ENCODE measurements at places on chromosomes 5 and 9. TPM values are rescaled to one million over a fixed set of nuclear protein-coding genes. Genes with fewer than 3 reads are reported as not detected.

GRCh38 chr9:129336601-129337331 lies 158.7 kb upstream of the IER5L start:
- peak; percentile 52 for DNase-seq

ZFP2 gene
- 1.1 TPM for total RNA-seq

- DNase-seq: no peak
Measured at GRCh38 chr5:71912021-71912420, 192.9 kb downstream of the CARTPT start.

PLEKHG4B gene
- total RNA-seq: 0.36 TPM

DNA sequence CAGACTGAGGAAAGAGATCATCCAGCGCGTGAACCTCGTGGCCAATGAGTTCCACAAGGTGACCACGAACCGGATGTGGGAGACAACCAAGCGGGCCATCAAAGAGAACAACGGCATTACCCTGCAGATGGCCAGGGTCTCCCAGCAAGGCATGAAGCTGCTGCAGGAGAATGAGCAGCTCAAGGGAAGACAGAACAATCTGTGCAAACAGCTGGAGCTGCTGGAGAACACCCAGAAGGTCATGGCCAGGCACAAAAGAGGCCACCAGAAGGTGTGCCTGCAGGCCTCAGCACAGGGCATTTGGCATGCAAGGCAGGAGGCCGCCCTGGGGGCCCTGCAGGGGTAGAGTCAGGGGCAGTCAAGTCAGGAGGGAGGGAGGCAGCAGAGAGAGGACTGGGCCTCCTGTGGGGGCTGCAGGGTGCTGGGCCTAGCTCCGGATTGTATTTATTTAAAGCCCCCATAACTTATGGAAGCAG lies 4.2 kb downstream of the PTRH1 start:
- DNase-seq: no peak

LPAR1 gene
- total RNA-seq: 44.9 TPM

GRCh38 chr9:111904026-111904425 lies 7.4 kb downstream of the UGCG start:
- no peak for DNase-seq

PCDHB11 gene
- total RNA-seq: 1.3 TPM

GRCh38 chr5:88923623-88924329 lies 40.8 kb upstream of the MEF2C start:
- DNase-seq: no peak

- DNase-seq: no peak
Measured at GRCh38 chr9:755454-756381, 85.8 kb upstream of the DMRT1 start.

- DNase-seq: no peak
Measured at GRCh38 chr5:324736-325612, 3.5 kb downstream of the AHRR start.

GRCh38 chr5:179304871-179305270 lies 40.4 kb downstream of the ADAMTS2 start:
- DNase-seq: no peak

GRCh38 chr9:127140181-127140580 lies 17.7 kb upstream of the ANGPTL2 start:
- no peak for DNase-seq

DNA sequence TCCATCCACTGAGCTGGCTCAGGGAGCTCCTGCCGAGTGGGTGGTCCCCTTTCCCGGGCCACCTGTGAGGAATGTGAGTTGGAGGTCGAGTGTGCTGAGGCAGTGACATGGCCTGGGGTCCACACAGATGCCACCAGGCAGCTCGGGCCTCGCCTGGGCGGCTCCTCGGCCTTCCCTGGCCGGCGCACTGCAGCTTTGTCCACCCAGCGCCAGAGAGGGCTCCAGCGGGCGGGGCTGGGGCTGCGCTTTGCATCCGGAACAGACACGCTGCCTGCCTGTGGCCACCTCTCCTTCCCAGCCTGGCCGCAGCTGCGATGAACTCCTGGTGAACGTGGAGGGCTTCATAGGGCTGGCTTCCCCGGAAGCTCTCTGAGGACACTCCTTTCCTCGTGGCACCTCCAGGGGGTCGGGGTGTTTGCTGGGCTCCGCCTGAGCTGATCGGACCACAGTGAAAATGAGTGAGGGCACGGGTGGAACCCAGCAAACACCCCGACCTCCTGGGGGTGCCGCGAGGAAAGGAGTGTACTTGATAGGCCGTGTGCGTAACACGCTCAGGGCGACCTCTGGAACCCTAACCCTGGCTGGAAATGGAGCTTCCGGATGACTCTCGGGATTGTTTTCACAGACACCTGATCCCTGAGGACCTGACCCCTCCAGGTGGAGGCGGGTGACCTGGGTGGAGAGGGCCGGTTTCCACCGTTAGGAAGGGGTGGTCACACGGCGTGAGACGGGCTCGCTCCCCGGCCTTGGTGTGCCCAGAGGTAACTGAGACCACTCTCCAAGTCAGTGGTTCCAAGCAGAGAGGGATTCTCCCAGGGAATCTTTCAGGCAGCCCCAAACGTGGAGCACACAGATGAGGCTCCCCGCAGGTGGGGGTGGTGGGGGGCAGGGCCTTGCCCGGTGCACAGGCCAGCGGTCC lies 31.8 kb upstream of the RXRA start:
- peak; percentile 53 for DNase-seq

- DNase-seq: no peak
Measured at GRCh38 chr5:102528600-102528999, 29.8 kb upstream of the SLCO6A1 start.

DNA sequence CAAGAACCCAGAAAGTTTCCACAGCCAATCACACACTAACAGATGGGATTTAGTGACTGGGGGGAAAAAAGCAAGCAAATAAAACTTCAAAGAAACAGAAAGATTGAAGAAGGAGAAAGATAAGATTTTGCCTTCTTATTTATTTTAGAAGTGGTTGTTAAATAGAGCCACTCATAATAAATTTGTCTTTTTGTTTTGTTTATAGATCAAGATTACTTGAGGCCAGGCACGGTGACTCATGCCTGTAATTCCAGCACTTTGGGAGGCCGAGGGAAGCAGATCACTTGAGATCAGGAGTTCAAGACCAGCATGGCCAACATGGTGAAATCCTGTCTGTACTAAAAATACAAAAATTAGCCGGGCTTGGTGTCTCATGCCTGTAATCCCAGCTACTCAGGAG lies 94.9 kb upstream of the RANBP3L start:
- DNase-seq: no peak

- no peak for DNase-seq
Measured at GRCh38 chr5:155885199-155885598, 441.8 kb upstream of the SGCD start.

- DNase-seq: no peak
Measured at GRCh38 chr9:86756576-86757381, 190.5 kb downstream of the GAS1 start.

DNA sequence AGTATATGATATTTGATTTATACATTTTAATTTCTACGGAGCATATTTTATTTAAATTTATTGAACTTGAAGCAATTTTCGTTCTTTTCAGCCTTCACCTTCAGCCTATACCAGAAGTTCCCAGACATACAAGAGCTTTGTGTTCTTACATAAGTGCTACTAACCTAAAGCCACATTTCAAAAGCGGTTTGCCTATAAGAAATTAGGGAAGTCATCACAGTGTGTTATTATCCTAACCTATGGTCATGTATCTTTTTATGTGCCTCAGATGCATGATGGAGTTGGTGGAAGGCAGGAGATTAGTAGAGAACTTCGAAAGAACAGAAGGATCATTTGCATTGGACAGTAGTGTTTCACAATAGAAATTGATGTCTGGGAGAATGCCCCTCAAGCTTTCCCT lies 3.1 kb downstream of the KIF2A start:
- no peak for DNase-seq

DNA sequence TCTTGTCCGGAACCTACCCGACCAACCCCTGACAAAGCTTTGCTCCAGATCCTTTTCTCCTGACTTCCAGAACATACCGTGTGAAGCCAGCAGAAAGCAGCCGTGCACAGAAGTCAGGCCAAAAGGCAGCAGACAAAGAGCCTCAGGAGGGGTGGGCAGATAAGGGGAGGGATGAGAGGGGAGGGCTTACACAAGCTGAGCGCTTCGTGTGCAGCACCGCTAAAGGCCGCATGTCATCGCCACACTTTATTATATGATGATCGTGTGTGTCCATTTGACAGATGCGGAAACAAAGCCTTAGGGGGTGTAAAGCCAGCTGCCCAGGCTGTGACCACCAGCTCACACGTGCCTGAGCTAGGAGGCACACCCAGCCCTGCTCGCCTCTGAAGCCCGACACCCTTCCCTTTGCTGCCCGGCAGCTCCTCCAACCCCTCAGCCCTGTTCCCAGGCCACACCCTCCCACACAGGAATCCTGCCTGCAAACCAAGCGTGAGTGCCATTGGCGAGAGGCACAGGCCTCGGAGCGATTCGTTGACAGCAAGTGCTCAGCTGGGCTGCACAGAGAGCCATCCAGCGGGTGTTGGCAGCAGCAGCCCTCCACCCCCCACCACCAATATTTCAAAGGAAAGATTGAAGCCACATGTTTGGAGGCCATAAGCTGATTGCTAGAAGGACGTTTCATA lies 170.5 kb upstream of the SMIM23 start:
- DNase-seq: no peak

DNA sequence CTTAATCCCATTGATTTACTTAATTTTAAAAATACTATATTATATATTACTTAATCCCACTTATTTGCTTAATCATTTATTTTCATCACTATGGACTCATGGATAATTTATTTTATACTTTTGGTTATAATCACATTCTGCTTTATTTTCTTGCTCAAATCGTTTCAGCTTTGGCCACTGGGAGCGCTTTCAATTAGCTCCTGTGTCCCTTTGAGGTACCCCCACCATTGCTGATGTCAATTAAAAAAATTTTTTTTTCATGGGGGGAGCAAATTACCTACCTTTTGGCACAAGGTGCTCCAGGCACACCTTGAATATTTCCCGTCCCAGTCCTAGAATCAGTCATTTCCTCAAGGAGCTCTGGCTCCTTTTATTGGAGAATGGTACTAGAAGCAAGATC lies 1.4 kb upstream of the TRIO start:
- DNase-seq: no peak

DNA sequence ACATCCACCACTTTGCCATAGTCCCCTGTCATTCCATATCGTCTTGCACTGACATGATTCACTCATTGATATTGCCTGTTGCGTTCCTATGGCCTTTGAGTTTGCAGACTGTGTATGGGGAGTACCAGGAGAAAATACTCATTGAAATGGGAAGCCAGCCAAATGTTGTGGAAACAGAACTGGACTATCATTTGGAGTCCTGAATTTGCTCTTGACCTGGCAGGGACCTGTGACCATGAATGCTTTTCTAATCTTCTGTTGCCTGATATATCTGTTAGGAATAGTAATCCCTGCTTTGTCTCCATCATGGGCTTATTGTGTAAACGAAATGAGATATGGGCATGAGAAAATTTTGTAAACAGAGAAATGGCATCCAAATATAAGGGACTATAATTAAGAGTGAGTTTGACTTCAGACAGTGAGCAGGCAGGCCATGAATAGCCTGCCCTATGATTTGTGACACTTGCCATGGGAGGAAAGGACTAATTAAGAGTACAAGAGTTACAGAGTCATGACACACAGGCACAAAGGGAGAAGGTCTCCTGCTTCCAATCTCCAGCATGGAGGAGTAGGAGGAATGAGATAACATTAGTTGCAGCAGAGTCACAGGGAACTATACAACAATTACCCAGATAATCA lies 572.9 kb upstream of the SGCD start:
- no peak for DNase-seq

DNA sequence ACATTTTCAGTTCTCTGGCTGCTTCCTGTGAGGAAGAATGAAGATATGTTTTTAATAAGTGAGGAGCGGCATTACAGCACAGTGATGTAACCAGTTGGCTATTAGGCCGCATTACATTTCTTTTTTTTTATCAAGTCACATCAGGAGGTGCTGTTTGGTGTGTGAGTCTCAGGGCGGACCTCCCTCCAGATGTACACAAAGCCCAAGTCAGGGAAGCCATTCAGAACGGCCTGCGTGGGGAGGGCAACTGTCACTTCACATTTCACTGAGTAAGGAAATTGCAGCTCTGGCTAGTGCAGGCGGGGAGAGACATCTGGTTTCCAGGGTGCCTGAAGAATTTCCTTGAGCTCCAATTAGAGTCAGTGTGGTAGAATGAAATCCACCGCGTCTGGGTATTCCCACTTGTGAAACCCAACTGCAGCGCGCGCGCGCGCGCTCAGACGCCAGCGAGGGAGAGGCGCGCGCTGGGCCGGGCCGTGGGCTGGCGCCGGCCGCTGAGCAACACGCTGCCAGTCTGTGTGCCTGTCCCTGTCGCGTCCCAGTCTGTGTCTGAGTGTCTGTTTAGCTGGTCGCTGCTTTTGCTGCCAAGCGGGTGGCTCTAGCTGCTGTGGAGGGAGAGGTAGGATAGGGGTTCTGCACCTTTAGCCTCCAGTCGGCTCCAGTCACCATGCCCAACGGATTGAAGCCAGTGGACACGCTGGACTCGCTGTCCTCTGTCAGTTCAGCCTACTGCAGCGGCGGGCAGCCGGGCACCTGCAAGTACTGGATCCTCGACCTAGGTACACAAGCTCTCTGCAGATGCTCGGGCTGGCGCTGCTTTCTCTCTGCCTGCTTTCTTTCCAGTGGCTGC lies 140.8 kb upstream of the OTULINL start:
- DNase-seq: no peak

DNA sequence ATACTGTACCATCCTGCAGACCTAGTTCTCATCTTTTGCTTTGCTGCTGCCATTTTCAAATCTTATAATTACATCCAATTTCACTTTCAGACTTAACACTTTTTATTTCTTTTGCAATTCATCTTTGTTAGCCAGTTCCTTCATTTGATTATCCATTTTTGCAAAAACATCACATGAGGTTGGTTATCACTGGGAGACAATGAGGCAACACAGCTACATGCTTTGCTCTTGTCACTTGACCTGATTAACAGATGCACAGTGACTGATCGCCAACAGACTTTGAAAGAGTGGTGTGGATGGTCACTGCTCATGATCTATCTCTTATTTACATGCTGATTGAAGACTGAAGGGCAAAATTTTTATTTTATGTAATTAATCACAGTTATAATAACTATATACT lies 17.0 kb upstream of the RNF20 start:
- no peak for DNase-seq

DNA sequence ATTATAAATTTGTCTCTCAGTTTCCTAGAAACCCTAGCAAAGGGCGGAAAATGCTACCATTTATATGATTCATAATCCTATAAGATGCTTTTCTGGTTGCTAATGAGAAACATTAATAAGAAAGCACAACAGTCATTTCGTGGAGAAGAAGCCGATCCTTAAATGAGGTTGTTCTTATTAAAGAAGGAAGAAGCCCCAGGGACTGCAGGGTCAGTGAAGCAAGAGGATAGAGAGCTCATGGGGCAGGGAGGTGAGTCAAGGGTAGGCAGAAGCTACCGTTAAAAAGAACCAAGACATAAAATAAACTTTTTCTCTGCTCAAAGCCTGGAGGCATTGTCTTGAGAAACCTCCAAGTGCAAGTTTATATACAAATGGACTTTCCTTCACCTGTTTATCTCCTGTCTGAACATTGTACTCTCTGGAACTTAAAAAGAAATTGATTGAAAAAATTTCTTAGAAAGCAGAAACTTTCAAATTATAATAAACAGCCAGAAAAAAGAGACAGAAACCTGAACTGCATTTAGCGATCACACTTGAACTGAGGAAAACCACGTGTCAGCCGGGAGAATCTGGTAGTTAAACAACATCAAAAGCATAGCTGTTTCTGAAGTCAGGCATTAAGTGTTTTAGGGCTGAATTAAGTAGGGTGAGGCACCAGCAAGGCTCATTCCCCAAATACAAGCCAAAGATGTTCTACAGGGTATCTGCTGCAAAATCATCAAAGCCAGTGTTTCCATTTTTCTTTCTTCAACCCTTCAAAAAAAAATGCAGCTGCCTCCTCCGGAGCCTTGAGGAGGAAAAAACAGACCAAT lies 21.9 kb downstream of the HTR4 start:
- DNase-seq: no peak

- no peak for DNase-seq
Measured at GRCh38 chr9:108859459-108860114, 2.5 kb upstream of the ACTL7A start.

CD72 gene
- total RNA-seq: 1.6 TPM

Data from mucosa of descending colon (tissue), 3 donors.